ENCODE measurements at places on chromosomes 13 and 19.

- DNase-seq: peak; percentile 72
Observed at GRCh38 chr13:21478881-21479808, 20.0 kb upstream of the ZDHHC20 start.

DNA sequence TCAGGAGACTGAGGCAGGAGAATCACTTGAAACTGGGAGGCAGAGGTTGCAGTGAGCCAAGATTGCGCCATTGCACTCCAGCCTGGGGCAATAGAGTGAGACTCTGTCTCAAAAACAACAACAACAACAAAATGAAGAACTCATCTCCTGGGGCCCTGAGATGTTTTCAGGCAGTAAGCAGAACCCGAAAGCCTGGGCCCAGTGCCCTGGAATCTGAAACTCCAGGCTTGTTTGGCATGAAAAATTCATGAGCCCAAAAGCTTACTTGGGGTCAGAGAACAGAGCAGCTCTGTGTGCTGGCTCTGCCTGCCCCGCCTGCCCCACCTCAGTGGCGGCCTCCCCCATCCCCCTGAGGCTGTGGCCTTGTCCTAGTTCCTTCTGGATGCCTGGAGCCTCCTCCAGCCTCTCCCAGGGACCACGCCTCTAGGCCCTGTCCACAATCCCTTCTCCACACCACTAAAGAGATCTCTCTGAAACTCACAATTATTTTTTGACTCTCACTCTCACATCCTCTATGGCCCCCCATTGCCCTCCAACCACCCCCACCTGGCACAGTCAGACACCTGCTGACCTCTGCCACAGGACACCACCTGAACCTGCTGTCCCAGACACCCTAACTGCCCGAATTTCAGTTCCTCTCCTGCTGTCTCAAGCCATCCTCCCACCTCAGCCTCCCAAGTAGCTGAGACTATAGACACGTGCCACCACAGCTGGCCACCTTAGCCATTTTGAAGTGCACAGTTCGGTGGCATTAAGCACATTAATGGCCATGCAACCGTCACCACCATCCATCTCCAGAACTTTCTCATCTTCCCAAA, 6.9 kb upstream of the AP1M2 start:
- DNase-seq: no peak

GRCh38 chr13:113275387-113275786, 21.7 kb upstream of the LAMP1 start:
- peak; percentile 52 for DNase-seq

DNA sequence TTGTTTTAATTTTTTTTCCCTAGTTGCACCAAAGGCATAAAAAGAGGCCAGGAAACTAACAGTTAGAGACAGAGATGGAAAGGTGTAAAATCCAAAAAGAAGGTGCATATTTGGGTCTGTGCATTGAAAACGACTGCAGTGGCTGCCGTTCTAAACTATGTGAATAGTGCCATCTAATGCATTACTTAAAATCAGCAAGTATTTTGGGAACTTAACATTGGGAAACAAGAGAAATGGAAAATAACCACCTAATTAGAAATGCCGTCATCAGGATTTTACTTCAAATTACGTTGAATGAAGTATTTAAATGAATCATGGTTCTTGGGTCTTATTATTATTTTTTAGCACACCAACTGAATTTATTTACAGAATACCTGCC, 189.5 kb upstream of the MIR17HG start:
- DNase-seq: no peak

DNA sequence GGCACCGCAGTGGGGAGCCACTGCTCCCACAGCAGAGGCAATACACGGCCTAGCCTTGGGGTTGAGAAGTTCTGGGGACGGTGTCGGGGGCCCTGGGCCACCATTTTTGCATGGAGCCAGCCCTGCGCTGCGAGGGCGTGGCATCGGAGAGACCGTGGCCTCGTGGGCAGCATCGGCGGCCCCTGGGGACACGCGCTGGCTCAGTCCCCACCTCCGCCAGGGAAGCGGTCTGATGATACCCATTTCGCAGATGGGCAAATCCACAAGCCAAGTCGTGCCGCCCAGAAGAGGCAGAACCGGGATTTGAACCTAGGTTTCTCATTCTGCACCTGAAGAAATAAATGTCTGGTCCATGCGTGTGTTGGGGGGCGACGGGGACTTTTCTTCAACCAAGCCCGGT, 1.2 kb upstream of the UPK1A start:
- no peak for DNase-seq

GRCh38 chr19:32082028-32082427, 263.4 kb upstream of the ZNF507 start:
- DNase-seq: no peak

- peak; percentile 97 for DNase-seq
Observed at GRCh38 chr13:104301171-104301975, 1235.2 kb upstream of the SLC10A2 start.

DNA sequence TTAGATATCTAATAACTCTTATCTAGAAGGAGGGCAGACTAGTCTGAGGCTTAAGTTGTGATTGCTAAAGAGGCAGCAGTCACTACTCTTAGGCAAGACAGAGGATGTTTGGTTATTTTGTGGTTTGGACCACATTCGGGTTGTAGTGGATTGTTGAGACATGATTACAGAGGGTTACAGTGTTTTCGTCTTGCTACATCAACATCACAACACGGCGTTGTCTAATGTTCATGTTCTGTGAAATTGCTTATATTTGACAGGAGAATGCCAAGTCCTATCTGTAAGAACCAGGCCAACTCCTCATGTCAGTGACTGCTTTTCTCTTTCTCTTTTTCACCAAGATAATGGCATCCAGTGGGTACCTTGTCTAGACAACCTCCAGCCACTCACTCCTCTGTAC, 16.8 kb upstream of the TM9SF2 start:
- DNase-seq: no peak

GRCh38 chr19:4115050-4115817, 8.7 kb downstream of the MAP2K2 start:
- DNase-seq: no peak
